Effector memory CD8-positive, alpha-beta T cell (primary cell): ENCODE measurements at places on chromosomes 16 and 17.
A peak's percentile ranks its signal among the peaks of the same experiment; 100 is the strongest.

GRCh38 chr17:74569020-74570003 lies 2.0 kb upstream of the CD300H start:
- no peak overlapping the region for H3K27ac ChIP-seq
- no peak overlapping the region for H3K4me3 ChIP-seq
- no peak for DNase-seq
- peaks cover 45% of the 10 kb centered on the region for H3K27me3 ChIP-seq

DNA sequence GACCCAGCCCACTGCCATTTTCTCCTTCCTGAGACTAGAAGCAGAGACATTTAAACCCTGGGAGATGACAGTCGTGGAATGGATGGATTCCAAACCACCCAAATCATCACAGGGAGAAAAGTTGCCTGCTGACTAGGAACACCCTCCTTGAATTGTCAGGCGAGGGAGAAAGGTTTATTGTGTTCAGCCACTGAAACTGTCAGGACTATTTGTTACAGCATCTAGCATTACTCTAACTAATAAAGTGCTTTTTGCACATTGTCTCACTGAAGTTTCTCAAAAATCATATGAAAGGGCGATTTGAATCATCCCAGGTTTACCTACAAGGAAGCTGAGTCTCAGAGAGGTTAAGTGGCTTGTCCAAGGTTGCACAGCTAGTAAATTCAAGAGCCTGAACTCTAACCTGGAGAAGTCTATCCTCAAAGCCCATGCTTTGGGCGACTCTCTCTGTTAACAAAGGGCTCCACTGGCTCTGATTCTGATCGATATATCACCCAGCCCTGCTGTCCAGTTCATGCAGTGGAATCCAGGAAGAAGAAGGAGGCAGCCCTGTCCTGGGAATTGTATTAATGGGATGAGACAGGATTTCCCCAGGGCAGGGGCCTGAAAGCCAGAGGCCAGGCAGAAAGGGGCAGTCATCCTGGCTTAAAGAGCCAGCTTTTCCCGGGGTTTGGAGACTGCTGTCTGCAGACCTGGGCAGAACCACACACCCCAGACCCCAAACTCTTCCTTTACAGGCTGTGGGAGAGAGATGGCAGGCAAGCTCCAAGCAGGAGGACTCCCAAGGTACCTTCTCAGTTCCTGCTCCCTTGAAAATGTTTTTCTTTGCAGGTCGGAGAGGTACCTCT lies 37.5 kb downstream of the IRX3 start:
- no peaks in the 10 kb centered on the region for H3K36me3 ChIP-seq
- H3K27ac ChIP-seq, result no peak overlapping the region
- H3K27me3 ChIP-seq, result peaks cover 10% of the 10 kb centered on the region
- no peak overlapping the region for H3K4me3 ChIP-seq
- no peaks in the 10 kb centered on the region for H3K4me1 ChIP-seq

GRCh38 chr16:25256695-25257469 lies 763 bp downstream of the ZKSCAN2 start:
- peak overlapping the region; percentile 93 for H3K4me3 ChIP-seq
- no peak for DNase-seq
- H3K36me3 ChIP-seq, result peaks cover 29% of the 10 kb centered on the region
- peak overlapping the region; percentile 98 for H3K27ac ChIP-seq

- peaks cover 74% of the 10 kb centered on the region for H3K27me3 ChIP-seq
- H3K4me1 ChIP-seq, result peaks cover 15% of the 10 kb centered on the region
These were observed 4.9 kb upstream of the FZD2 start for GRCh38 chr17:44552361-44552760.

DNA sequence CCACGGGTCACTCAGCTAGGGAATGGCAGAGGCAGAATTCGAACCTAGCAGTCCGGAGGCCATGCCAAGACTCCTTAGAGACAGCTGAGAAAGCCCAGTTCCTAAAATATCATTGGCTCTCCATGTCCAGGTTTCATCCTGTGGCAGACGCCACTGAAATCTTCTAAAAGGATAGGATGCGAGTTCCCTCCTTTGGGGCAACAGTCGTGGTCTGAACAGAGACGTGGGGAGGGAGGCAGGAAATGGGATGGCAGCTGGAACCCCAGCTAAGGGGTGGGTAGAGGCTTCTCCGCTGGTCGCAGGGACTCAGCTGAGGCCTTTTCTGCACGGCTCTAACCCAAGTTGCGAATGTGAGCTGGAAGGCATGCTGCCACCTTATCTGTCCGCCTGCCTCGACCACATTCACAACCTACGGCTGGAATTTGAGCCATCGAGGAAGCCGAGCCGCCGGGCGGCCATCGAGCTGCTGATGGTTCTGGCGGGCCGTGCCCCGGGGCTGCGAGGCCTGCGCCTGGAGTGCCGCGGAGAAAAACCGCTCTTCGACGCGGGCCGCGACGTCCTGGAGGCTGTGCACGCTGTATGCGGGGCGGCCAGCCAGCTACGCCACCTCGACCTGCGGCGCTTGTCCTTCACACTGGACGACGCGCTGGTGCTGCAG lies 1.9 kb upstream of the HSF4 start:
- no peak overlapping the region for H3K4me3 ChIP-seq
- H3K27me3 ChIP-seq, result peaks cover 22% of the 10 kb centered on the region
- H3K36me3 ChIP-seq, result peaks cover 36% of the 10 kb centered on the region
- peaks cover 35% of the 10 kb centered on the region for H3K4me1 ChIP-seq

GRCh38 chr16:15605839-15606517 lies 37.0 kb downstream of the MARF1 start:
- no peaks in the 10 kb centered on the region for H3K27me3 ChIP-seq
- H3K36me3 ChIP-seq, result peaks cover 87% of the 10 kb centered on the region

DNA sequence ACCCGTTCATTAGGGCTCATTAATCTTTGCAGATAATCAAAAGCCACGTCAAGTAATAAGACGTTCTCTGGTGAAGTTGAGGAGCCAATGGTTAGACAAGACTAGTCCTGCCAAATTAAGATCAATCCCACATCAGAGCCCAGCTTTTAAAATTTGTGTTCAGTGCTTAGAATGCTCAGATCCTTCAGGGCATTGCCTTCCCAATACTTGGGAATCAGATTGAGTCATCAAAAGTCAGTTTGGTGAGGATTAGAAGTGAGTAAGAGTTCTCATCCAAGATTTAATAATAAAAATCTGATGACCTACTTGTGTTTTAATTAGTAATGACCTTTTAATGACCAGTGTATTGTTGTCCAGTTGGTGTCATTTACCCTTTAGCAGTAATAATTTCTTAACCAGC lies 19.8 kb downstream of the MAP2K4 start:
- H3K27ac ChIP-seq, result no peak overlapping the region
- H3K27me3 ChIP-seq, result no peaks in the 10 kb centered on the region

- H3K4me1 ChIP-seq, result no peaks in the 10 kb centered on the region
- no peak overlapping the region for H3K4me3 ChIP-seq
- DNase-seq, result no peak
- H3K27me3 ChIP-seq, result no peaks in the 10 kb centered on the region
- no peak overlapping the region for H3K27ac ChIP-seq
These were observed 39.9 kb downstream of the CEP95 start for GRCh38 chr17:64546716-64547115.

GRCh38 chr17:72118335-72119076 lies 2.3 kb upstream of the SOX9 start:
- H3K27me3 ChIP-seq, result peaks cover 99% of the 10 kb centered on the region
- peaks cover 2% of the 10 kb centered on the region for H3K36me3 ChIP-seq
- H3K4me1 ChIP-seq, result peaks cover 4% of the 10 kb centered on the region
- no peak overlapping the region for H3K4me3 ChIP-seq
- no peak for DNase-seq

DNA sequence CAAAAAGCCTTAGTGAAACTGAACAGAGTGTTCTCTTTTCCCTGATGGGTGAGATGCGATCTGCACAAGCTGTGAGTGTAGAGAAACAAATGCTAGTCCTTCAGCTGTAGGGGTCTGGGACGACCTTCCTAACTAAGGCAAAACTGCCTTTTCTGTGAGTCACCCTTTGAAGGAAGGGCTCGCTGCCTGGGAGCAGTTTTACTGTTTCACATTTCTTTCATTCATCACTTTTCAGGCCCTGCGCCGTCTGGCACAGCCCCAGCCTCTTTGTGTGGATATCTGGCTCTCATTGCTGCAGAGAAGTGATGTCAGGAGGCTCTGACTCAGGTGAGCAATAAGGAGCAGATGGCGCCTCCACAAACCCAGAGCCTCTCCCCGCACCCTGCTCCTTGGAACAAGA lies 57.4 kb downstream of the HS3ST3A1 start:
- H3K27me3 ChIP-seq, result peaks cover 55% of the 10 kb centered on the region
- no peaks in the 10 kb centered on the region for H3K4me1 ChIP-seq
- DNase-seq, result no peak
- no peaks in the 10 kb centered on the region for H3K36me3 ChIP-seq
- no peak overlapping the region for H3K4me3 ChIP-seq

DNA sequence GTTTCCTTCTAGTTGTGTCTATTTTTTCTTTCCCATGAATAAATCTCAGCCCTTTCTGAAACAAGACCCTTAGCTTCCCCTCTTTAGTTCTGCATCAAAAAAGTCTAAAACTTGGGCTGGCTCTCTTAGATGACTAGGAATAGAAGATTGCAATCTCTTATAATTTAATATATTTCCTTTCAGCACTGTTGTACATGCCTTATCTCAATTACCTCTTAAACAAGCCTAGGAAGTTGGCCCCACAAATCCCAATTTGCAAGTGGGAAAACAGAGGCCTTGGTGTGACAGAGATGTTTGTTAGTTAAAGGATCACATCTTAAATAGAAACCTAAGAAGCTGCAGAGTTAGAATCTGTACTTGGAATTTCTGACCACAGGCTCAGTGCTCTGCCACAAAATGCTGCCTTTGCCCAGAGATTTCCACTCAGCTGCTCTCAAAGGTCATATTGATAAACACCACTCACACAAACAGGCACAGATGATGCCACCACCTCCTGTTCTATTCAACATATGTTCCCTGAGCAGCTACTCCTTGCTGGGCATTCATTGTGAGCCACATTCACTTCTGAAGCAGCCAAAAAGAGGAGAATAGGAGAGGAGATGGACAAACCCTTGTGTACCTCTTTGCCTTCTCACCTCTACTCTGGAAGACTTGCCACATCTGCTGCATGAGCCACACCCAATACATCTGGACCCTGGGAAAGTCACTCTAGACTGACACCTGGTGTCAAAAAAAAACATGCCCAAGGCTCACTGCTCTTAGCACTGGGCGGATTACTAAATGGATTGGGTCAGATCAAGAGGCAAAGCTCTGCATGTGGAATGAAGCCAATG lies 5.5 kb downstream of the CCDC182 start:
- no peaks in the 10 kb centered on the region for H3K27me3 ChIP-seq
- H3K36me3 ChIP-seq, result no peaks in the 10 kb centered on the region
- peaks cover 6% of the 10 kb centered on the region for H3K4me1 ChIP-seq
- H3K4me3 ChIP-seq, result no peak overlapping the region

DNA sequence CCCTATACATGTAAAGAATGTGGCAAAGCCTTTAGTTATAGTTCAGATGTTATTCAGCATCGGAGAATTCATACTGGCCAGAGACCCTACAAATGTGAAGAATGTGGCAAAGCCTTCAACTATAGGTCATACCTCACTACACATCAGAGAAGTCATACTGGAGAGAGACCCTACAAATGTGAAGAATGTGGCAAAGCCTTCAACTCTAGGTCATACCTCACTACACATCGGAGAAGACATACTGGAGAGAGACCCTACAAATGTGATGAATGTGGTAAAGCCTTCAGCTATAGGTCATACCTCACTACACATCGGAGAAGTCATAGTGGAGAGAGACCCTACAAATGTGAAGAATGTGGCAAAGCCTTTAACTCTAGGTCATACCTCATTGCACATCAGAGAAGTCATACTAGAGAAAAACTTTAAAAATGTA lies 42.5 kb downstream of the ZNF267 start:
- peaks cover 38% of the 10 kb centered on the region for H3K36me3 ChIP-seq
- H3K27me3 ChIP-seq, result no peaks in the 10 kb centered on the region
- H3K4me3 ChIP-seq, result no peak overlapping the region

GRCh38 chr17:57747221-57748017 lies 2.3 kb upstream of the CCDC182 start:
- peak; percentile 32 for DNase-seq
- H3K4me3 ChIP-seq, result no peak overlapping the region
- peak overlapping the region; percentile 1 for H3K27ac ChIP-seq
- H3K4me1 ChIP-seq, result peaks cover 10% of the 10 kb centered on the region

DNA sequence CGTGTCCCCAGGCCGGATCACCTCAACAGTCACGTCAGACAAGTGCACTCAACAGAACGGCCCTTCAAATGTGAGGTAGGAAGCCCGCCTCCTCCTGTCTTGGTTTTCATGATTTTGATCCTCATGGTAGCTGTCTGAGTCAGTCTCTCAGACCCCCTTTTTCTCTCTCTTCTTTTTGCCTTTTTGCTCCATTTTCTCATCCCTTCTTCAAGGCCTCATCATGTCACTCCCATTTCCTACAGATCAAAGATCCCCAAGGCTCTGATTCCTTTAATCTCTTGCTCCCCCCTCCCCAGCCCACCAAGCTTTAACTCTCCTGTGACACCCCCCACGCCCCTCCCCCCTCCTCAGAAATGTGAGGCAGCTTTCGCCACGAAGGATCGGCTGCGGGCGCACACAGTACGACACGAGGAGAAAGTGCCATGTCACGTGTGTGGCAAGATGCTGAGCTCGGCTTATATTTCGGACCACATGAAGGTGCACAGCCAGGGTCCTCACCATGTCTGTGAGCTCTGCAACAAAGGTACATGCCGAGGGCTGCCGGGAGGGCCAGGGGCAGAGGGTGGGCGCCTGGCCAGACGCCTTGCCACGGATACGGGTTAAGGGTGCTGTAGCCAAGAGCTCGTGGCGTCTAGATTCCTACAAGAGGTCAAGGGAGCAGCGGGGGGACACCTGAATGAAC lies 2.0 kb downstream of the MAZ start:
- no peaks in the 10 kb centered on the region for H3K27me3 ChIP-seq
- peaks cover 53% of the 10 kb centered on the region for H3K4me1 ChIP-seq
- peak overlapping the region; percentile 94 for H3K27ac ChIP-seq
- peaks cover 75% of the 10 kb centered on the region for H3K36me3 ChIP-seq
- peak; percentile 24 for DNase-seq
- peak overlapping the region; percentile 95 for H3K4me3 ChIP-seq

DNA sequence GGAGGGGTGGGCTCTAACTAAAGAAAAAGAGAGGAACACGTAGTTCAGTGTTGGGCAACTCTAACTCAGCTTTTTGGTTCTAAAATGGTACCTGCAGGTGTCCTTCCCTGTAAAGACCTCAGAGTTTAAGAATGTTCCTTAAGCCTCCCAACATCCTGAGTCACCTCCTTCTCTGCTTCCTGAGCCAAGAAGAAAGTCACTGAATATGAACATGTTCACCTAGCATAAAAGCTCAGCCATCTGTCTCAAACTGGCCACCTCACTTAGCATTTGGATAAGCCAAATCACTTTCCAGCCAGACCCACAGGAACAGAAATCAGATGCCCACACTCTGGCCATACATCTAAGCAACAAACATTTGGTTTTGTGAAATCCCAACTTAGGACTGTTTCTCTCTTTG lies 3.7 kb downstream of the TMEM98 start:
- H3K4me1 ChIP-seq, result no peaks in the 10 kb centered on the region
- H3K4me3 ChIP-seq, result no peak overlapping the region
- no peaks in the 10 kb centered on the region for H3K36me3 ChIP-seq
- no peak overlapping the region for H3K27ac ChIP-seq
- H3K27me3 ChIP-seq, result peaks cover 37% of the 10 kb centered on the region

- H3K27ac ChIP-seq, result no peak within 1 kb of the TSS
- peaks cover 14% of the 10 kb centered on the region for H3K4me1 ChIP-seq
- H3K36me3 ChIP-seq, result peaks cover 14% of the 10 kb centered on the region
- peak within 1 kb of the TSS; percentile 65 for H3K4me3 ChIP-seq
- H3K27me3 ChIP-seq, result peaks cover 29% of the 10 kb centered on the region
These were observed at the start of gene TGFB1I1 for GRCh38 chr16:31471875-31472708. Gene TGFB1I1, plus strand, starts transcription at chr16:31472152. Its CDS starts 37 bp downstream, at chr16:31472189.

GRCh38 chr17:43737722-43738121 lies 20.9 kb downstream of the SOST start:
- H3K36me3 ChIP-seq, result no peaks in the 10 kb centered on the region
- no peak overlapping the region for H3K4me3 ChIP-seq
- H3K27ac ChIP-seq, result no peak overlapping the region
- H3K4me1 ChIP-seq, result no peaks in the 10 kb centered on the region

- DNase-seq, result no peak
- H3K4me3 ChIP-seq, result no peak overlapping the region
- peaks cover 28% of the 10 kb centered on the region for H3K36me3 ChIP-seq
These were observed 116.9 kb upstream of the CACNG3 start for GRCh38 chr16:24139282-24139681.
